Chondrocyte (in vitro differentiated cells): ENCODE measurements at places on chromosomes 16 and 17. TPM values are rescaled to one million over a fixed set of nuclear protein-coding genes. Genes with fewer than 3 reads are reported as not detected.

- no peaks in the 10 kb centered on the region for H3K27me3 ChIP-seq
- H3K4me1 ChIP-seq, result no peaks in the 10 kb centered on the region
- H3K4me3 ChIP-seq, result no peak overlapping the region
- no peak overlapping the region for H3K27ac ChIP-seq
Measured at GRCh38 chr16:50972876-50973275, 178.2 kb downstream of the SALL1 start.

Gene ENO3
- total RNA-seq, result 7.0 to 9.8 TPM (median 7.4 TPM) in 3 replicates

Gene OSGIN1
- total RNA-seq, result 1.3 to 2.8 TPM (median 2.5 TPM) in 3 replicates

Gene SEZ6L2
- 10.9 to 17.0 TPM (median 16.3 TPM) in 3 replicates for total RNA-seq

GRCh38 chr16:6143020-6143419 is 1045.4 kb upstream of the EEF2KMT start:
- DNase-seq, result no peak
- no peak overlapping the region for H3K4me3 ChIP-seq
- H3K27ac ChIP-seq, result no peak overlapping the region
- H3K27me3 ChIP-seq, result no peaks in the 10 kb centered on the region
- no peaks in the 10 kb centered on the region for H3K4me1 ChIP-seq

DNA sequence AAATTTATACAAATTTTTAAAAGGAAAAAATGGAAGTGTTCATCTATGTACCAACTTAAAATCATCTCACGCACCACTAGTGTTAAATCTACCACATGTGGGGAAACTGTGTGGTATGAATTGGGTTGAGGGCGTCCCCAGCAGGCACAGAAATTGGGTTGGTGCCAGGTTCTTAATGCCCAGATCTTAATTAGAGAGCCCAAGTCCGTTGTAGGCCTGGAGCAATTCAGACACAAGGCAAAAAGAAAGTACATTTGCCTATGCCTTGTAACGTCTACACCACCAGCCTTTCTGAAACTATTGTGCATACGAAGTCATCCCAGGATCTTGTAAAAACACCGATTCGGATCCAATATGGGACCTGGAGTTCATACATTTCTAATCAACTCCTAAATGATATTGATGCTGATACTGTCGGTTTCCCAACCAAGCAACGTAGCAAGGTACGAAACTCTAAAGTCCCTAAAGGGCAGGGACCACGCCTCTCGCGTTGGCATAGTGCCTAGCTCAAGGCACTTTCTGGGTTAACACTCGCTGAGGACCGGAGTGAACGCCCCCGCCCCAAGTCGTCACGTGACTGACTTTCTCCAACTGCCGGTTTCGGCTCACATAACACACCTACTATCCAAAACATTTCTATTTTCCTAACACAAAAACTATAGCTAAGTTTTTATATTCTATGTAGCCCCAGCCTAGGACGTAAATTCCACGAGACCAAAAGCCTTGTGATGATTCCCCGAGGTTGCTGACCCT is 945 bp upstream of the UQCRC2 start:
- no peaks in the 10 kb centered on the region for H3K36me3 ChIP-seq
- DNase-seq, result no peak
- H3K4me1 ChIP-seq, result peaks cover 30% of the 10 kb centered on the region
- peaks cover 1% of the 10 kb centered on the region for H3K27me3 ChIP-seq

Gene DPEP1
- not detected in 3 replicates for total RNA-seq
